ENCODE measurements at places on chromosomes 16 and 17.

GRCh38 chr17:2897605-2898004 lies 101.4 kb downstream of the RAP1GAP2 start:
- H3K4me1 ChIP-seq, result no peaks in the 10 kb centered on the region
- DNase-seq, result no peak
- H3K27ac ChIP-seq, result no peak overlapping the region
- no peaks in the 10 kb centered on the region for H3K27me3 ChIP-seq

GRCh38 chr16:11972128-11972527 lies 4.4 kb upstream of the SNX29 start:
- peaks cover 7% of the 10 kb centered on the region for H3K4me1 ChIP-seq
- H3K27ac ChIP-seq, result no peak overlapping the region
- no peak overlapping the region for H3K4me3 ChIP-seq
- H3K27me3 ChIP-seq, result no peaks in the 10 kb centered on the region

DNA sequence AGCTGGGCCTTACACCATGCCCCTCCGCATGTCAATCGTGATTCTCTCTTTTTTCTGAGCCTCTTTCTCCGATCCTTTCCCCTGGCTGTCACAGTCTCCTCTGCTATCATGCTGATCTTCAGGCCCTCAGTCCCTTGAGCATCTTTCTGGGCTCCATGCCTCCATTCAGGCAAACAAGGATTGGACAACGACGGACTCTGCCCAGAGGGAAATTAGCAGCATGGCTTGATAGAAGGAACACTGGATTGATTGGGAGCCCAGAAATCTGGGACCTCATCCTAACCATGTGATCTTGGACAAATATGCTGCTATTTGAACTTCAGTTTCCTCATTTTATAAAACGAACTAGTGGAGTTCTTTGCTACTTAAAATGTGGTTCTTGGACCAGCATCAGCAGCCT lies 19.6 kb upstream of the PHF12 start:
- no peak overlapping the region for H3K4me3 ChIP-seq
- H3K4me1 ChIP-seq, result peaks cover 4% of the 10 kb centered on the region
- no peak overlapping the region for H3K27ac ChIP-seq
- no peak for DNase-seq
- no peaks in the 10 kb centered on the region for H3K27me3 ChIP-seq

DNA sequence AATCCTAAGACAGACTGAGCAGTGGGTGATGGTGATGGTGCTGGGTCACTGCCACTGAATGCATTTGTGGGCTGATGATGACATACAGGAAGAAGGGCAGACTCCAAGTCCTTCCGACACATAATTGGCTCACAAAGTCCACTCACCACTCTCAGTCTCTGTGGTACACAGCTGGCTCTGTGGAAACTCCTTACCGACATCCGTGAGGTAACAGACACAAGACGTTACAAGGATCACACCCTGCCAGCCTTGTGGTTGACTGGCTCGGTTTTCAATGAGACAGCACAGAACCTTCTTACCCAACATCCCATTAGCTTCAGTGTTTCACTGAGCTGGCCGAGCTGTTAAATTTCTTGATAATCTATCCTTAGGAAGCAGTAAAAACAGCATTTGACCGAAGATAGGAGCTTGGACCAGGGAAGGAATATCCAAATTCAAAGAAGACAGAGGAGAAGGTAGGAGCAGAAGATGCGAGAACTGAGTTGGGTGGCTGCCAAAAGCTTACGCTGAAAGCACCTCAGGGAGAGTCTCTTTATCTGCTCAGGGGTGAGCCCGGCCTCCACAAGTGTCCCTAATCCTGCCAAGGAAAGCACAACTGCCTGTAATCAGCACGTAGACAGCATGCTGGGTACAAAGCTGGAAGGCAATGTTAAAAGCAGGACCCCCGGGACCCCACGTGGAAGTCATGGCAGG lies 5.5 kb upstream of the MXRA7 start:
- no peaks in the 10 kb centered on the region for H3K27me3 ChIP-seq
- no peak overlapping the region for H3K4me3 ChIP-seq
- H3K36me3 ChIP-seq, result peaks cover 72% of the 10 kb centered on the region
- DNase-seq, result peak; percentile 78

DNA sequence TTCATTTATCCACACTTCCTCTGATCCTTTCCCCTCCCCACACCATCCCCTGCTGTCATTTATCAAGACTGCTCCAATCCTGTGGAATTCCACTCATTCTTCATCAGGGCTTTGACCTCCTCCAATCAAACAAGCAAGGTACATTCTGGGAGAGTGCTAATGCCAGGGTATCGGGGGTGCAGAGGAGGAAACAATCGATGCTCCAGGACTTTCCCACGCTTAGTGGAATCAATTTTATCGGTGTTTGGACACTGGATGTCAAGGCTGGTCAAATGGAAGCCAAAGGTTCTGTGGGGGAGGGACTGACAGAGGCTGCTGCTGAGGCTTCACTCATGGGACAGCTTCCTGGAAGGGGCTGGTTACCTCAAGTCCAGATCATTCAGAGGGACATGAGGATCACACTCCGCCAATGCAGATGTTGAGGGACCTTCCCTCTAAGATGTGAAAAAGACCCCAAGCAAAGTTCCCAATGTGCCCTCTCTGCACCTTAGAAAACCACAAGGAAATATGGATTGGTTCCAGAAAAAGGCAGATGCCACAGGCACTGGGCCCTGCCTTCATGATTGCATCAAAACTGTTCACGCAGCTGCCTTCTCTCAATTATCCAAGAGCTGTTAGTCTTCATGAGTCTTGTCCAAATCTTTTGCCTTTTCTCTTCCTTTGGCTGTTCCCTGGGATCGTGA lies 44.7 kb upstream of the SOX9 start:
- H3K4me3 ChIP-seq, result no peak overlapping the region
- H3K27me3 ChIP-seq, result no peaks in the 10 kb centered on the region
- H3K4me1 ChIP-seq, result no peaks in the 10 kb centered on the region
- H3K27ac ChIP-seq, result no peak overlapping the region

Measured in gastrocnemius medialis (tissue), 4 donors.